ENCODE measurements at places on chromosomes 11 and 22. TPM values are rescaled to one million over a fixed set of nuclear protein-coding genes. Genes with fewer than 3 reads are reported as not detected.

DNA sequence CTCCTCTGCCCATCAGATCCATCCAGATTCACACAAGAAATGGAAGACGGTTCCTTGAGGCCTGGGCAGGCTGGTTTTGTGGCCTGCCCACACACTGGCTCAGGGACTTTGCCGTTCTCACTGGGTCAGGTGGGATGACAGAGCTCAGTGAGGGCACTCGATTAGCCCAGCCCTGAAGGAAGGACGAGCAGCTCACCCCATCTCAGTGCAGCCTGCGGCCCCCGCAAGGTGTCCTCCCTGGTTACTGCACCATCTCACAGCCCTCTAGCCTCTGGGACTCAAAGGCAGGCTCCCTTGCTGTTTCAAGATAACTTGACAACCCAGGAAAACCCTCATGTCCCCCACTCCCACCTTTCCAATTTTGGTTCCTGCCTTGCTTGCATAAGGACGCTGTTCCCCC, 4.2 kb downstream of the SLC16A8 start:
- no peak for DNase-seq

GRCh38 chr11:24496386-24496735, 492 bp upstream of the LUZP2 start:
- peak; percentile 18 for DNase-seq

DNA sequence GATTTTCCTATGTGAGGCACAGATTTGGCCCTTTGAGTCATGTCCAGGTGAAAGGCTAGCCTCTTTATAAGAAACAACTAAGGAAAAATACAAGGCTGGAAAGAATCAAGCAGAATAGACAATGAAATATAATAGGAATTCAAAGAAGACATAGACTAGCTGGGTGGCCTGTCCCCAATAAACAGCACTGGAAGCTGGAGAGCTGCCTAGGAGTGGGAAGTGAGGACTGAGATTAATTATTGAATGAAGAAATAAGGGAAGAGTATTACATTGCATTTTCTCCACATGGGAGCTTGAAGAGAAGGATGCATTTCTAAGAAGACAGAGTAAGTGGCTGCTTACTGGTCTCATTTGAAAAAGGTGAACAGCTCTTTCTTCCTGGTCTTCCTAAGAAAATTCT, 100.0 kb downstream of the CCDC34 start:
- DNase-seq, result no peak

DNA sequence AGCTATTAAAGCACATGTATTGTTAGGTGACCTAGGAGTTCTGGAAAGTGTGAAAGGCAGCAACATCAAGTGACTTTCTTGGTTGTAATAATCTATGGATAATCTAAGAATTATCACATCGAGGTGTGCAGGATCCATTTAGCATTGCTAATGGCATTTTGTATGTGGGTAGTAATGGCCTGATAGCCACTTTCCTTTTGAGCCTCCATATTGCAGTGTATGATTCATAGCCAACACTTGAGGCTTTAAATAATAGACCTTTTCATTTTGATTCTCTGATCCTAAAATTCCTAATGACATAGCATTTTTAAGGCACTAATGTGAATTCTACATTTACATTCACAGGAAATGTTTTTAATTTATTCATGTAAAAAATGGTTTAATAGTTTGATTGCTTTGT, 759.4 kb downstream of the NELL1 start:
- DNase-seq, result no peak

The MMP27 gene
- not detected for polyA plus RNA-seq

The ST3GAL4 gene
- polyA plus RNA-seq, result 18.3 TPM

The GLB1L2 gene
- polyA plus RNA-seq, result 0.26 TPM
